ENCODE measurements at places on chromosomes 1 and 21. TPM values are rescaled to one million over a fixed set of nuclear protein-coding genes. Genes with fewer than 3 reads are reported as not detected.

The CENPL gene
- total RNA-seq = 9.7 TPM

The GSTM1 gene
- total RNA-seq = 30.5 TPM

The LRRC71 gene
- not detected for total RNA-seq

The TMEM79 gene
- 11.5 TPM for total RNA-seq

The TMEM240 gene
- 0.66 TPM for total RNA-seq

The SLC45A1 gene
- 0.61 TPM for total RNA-seq

The RGS5 gene
- 0.64 TPM for total RNA-seq

The PDE4DIP gene
- total RNA-seq = 63.9 TPM

The AMPD1 gene
- not detected for total RNA-seq

- DNase-seq = no peak
Measured at GRCh38 chr1:85319931-85320330, 43.5 kb upstream of the BCL10 start.

DNA sequence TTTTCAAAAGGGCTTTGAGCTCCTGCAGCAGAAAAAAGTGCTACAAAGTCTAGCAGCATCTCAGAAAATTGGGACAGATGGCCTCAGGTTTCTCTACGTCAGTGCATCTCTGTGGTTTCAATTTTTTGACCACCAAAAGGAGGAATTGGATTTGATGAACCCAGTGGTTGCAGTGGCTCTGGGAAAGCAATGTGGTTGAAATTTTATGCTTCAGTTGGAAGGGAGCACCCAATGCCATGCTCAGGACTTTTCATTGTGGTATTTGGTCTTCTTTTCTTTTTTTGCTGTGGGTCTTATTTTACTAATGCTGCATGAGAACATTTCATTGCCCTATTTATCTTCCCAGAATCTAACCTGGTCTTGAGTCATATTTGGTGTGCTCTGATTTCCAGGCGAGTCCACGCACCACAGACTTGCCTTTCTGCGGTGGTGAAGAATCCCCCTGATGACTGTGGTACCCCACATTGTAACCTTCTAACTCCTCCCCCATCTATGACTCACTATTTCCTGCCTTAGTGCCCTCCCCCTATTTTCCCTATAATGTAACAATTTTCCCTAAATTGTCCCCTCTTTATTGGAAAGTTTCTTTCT is 56.7 kb downstream of the S1PR1 start:
- DNase-seq = peak; percentile 58

DNA sequence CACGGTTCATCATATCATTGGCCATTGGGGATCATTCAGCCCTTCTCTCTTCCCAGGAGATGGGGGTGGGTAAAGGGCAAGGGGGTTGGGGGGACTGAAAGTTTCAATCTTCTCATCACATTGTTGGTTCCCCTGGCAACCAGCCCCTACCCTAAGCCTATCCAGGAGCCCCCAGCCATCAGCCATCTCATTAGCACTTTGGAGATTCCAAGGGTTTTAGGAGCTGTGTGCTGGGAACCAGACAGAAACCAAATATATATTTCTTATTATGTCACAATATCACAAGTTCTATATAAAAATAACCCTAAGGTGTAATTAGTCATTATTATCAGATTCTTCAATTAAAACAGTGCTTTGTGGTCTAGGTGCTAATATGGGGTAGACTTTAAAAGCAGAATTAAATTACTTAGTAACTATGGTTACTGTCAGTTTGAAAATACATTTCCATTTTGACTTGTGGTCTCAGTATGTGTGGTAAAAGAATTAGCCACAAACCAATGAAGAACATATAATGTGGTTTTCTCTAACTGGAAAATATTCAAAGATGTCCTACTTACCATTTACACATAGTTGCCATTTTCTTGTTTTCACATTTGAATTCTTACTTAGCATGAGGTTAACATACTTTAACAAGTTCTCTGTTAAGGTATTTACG is 28.1 kb downstream of the IL23R start:
- no peak for DNase-seq

DNA sequence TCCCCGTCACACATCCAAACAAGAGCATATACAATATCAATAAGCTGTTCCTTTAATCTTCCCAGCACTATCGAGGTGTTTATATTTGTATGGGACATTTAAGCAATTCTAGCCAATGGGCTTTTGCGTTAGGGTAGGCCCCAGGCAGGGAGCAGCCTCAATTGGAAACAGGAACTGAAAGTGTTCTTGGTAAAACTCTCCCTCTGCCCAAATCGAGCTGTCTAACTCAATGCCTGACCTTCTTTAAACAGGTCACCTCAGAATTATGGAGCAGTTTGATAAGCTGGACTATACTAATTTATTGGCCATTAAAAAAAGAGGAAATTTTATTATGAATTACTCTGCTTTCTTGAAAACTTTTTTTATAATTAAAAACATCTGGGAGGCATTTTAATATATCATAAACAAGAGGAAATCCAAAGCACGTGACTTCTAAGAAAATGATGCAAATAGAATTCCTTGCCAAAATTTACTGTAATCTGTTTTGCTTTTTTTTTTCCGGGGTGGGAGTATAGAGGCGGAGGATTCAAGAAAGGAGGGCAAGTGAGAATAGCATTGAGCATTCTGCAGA is 498.1 kb downstream of the LMO4 start:
- peak; percentile 82 for DNase-seq

- no peak for DNase-seq
Measured at GRCh38 chr1:63873751-63874150, 99.9 kb downstream of the ROR1 start.

GRCh38 chr1:6601923-6602668 is 573 bp downstream of the KLHL21 start:
- DNase-seq = no peak

- peak; percentile 28 for DNase-seq
Measured at GRCh38 chr1:3068564-3069431, at the start of gene PRDM16. PRDM16 (plus strand) TSS chr1:3069203; CDS start chr1:3069260, 57 bp downstream.

DNA sequence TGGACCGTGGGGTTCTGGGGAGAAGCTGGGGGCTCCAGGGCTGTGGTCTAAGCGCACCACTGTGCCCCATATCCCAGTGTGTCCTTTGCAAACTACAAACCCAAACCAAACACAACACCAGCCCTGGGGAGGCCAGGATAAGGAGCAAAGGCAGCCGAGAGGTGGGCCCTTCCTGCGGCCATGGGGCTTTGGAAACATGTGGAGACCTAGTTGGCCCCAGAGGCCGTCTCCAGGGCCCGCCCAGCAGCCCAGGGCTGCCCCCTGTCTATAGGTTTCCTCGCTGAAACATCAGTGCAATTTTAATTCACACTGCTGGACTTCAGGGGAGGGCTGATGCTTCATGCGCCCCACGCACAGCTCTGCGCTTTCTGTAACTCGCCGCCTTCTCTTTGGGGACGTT is 61.3 kb downstream of the PRDM16 start:
- DNase-seq = no peak

- DNase-seq = no peak
Measured at GRCh38 chr1:43622901-43623780, 26.8 kb upstream of the KDM4A start.

GRCh38 chr1:62361431-62361830 is 42.2 kb upstream of the KANK4 start:
- no peak for DNase-seq

- peak; percentile 85 for DNase-seq
Measured at GRCh38 chr1:224168859-224169380, 14.1 kb upstream of the DEGS1 start.

- DNase-seq = peak; percentile 80
Measured at GRCh38 chr21:43645136-43645891, 14.0 kb downstream of the HSF2BP start.

GRCh38 chr1:169924063-169924462 is 30.4 kb upstream of the SCYL3 start:
- no peak for DNase-seq

DNA sequence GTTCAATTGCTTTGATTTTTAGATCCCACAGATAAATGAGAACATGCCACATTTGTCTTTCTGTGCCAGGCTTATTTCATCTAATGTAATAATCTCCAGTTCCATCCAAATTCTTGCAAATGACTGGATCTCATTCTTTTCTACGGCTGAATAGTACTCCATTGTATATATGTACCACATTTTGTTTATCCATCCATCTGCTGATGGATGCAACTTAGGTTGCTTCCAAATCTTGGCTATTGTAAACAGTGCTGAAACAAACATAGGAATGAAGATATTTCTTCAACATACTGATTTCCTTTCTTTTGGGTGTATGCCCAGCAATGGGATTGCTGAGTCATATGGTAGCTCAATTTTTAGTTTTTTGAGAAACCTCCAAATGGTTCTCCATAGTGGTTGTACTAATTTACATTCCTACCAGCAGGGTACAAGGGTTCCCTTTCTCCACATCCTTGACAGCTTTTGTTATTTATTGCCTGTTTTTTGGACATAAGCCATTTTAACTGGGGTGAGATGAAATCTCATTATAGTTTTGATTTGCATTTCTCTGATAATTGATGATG is 344.4 kb downstream of the KCTD3 start:
- DNase-seq = no peak

GRCh38 chr21:33802481-33802880 is 113.1 kb downstream of the ATP5PO start:
- no peak for DNase-seq

DNA sequence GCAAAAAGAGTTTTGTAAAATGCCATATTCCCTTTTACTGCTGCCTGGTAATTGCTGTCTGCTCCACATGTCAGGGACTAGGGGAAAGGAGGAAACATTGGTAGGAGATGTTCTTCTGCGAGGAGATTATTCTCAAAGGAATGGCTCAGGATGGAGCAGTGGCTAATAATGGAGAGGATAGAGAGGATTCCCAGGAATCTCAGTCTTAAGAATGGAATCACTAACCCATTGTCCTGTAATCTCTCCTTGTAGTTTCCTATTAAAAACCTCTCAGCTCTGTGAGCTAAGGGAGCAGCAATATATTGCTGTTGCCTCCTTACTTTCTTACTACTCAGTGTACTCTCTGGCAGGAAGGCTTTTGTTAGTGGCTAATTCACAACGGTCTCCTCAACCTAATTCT is 175.4 kb downstream of the HS2ST1 start:
- DNase-seq = no peak

DNA sequence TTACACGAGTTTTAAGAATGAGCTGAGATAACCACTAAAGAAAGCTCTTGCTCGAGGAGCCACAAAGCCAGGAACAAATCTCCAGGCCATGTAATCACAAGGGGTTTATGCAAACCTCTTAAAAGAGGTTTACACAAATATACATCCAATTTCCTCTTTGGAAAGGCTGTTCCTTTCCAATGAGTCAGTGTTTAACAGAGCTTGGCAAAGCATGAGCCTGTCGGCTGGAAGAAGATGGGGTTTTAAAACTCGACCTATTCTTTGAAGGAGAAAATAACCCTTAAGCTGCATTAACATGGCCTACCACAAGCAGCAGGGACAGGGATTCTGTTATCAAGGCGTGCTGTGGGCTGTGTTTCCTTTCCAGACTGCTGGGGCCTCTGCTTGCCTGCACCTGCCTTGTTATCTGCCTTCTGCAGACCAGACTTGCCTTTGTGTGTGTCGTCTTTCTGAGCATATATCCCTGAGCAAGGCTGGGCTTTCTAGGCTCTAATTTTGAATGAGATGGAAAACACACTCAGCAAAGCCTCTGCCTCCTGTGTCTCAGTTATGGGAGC is 40.6 kb upstream of the CYP2J2 start:
- no peak for DNase-seq

- peak; percentile 89 for DNase-seq
Measured at GRCh38 chr1:154324669-154325582, at the start of gene ATP8B2. ATP8B2 (plus strand) TSS chr1:154325525; CDS start chr1:154328142, 2,617 bp downstream.

DNA sequence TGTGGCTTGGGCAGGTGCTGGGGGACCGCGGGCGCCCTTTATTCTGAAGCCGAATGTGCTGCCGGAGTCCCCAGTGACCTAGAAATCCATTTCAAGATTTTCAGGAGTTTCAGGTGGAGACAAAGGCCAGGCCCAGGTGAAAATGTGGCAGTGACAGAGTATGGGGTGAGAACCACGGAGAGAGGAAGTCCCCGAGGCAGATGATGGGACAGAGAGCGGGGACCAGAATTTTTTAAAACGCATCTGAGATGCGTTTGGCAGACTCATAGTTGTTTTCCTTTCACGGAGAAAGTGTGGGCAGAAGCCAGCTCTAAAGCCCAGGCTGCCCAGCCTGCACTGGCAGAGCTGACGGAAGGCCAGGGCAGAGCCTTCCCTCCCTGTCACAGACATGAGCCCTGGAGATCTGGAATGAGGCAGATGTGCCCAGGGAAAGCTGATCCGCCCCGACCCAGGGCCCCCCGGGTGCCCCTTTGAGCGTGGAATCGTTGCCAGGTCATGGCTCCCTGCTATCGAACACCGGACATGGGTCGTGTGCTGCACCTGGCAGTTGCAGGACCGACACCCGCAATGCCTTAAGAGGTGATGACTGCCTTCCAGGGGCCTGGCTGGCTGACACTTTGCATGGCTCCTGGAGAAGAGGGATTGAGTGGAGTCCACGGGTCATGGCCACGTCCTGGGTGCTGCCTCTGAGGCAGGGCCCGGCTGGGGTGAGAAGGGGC is 6.5 kb upstream of the SLX9 start:
- no peak for DNase-seq

DNA sequence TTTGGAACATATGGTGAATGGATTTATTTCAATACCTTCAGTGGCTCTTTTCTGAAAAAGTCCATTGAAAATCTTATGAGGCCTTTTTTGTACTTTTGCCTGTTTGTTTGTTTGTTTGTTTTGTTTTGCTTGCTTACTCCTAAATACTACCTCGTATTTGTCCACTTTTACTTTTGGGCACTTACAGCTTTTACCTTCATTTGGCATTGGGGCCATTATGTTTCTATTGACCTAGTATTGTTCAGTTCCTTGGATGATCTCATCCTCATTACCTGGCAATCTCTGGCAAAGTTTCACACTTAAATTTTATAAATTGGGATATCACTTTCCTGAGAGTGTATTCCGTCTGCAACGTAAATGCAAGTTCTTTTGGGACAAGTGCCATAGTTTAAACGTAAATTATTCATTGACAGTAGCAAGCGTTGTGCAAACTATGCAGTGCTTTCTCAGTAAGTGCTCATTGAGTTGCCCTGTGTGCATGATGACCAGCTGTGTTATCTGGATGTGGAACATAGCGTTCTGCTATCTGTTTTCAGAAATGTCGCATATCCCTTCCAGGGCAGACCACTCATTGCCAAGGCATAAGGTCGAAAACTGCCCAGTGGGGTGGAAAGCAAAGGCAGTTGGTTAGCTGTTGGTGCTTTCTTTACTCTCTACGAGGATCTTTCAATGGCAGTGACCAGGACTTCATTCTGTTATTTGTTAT is 51.1 kb downstream of the LRRC8D start:
- no peak for DNase-seq

DNA sequence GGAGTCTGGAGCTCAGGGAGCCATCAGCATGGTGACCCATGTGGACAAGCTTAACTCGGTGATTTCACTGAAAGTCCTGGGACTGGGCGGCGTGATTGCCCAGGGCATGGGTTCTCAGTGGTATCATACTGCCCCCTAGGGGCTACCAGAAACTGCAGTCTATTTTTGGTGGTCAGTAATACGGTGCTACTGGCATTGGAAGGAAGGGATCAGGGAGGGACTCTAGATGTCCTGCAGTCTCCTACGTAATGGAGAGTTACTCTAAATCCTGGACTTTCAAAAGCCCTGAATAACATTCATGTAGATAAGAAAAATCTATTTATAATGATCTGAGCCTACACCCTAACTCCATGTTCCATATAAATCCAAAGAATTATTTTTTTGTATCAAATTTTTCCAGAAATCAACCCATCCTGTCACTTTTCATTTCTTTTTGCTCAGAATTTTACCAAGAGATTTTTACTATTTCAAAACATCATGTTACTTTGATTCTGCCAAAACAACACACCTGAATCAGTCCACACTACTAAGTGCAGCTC is 37.3 kb downstream of the PABPC4 start:
- peak; percentile 72 for DNase-seq

- DNase-seq = no peak
Measured at GRCh38 chr21:35332841-35333426, 283.8 kb upstream of the RUNX1 start.

GRCh38 chr1:95118067-95118499 is 928 bp downstream of the TLCD4 start:
- no peak for DNase-seq

- DNase-seq = no peak
Measured at GRCh38 chr1:31346785-31347184, 26.1 kb downstream of the FABP3 start.

Measured in B cell (primary cell).